ENCODE measurements at places on chromosomes 4 and X.

- no peak for DNase-seq
These were observed 8.7 kb downstream of the SMARCAD1 start for GRCh38 chr4:94216394-94216793.

DNA sequence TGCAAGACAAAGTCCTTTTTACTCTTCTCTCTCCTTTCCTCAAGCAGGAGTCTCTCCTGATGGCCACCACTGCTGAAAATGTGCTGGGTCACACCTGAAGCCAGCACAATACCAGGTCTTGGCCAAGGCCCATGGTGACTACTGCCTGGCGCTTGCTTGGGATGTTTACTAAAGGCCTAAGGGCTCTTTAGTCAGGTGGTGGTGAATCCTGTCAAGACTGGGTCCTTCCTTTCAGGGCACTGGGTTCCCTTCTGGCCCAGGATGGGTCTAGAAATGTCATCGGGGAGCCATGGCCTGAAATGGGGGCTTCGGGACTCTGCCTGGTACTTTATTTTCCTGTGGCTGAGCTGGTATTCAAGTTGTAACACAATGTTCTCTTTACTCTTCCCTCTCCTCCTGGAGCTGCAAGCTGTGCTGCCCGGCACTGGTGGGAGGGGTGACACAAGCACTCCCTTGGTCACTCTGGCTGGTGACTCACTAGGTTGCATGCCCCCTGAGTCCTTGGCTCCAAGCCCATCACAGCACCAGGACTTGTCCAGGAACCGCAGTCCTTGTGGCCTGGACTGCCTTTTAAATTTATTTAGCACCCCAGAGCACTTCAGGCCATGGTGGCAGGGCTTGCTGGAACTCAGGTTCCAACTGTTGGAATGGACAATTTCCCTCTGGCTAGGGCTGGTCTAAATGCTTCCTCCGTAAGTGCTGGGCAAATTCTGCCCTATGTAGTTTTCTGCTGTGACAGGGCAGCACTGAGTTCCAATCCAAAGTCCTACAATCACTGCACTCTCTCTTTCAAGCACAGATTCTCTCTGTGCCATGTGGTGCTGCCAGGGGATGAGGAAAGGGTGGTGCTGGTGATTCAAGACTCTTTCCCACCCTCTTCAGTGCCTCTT lies 11.3 kb downstream of the ARL13A start:
- no peak for DNase-seq

DNA sequence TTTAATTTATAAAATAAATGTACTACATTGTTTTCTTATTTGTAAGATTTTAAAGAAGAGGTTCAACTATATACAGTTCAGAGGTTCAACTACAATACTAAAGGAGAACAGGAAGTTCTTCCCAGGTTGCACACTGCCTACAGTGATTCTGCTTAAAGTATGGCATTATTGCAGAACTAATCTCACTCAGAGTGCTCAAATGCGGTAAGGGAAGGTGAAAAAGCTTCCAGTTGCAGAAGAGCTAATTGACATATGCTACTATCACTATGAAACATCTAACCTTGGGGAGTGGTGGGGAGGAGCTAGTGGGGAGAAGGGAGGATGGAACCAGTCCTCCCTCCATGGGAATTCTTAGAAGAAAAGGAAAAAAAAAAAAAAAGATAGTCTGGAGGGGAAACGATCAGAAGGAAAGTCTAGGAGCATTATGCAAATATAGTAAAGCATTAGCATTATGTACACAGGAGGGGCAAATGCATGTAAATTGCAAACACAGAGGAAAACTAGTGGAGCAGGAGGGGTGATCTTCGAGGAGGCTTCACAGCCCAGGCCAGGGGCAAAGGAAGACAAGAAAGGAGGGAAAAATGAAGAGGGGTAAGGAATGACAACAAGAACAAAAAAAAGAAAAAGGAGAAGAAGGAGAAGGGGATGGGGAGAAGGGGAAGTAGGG lies 32.0 kb upstream of the MMAA start:
- DNase-seq, result no peak

DNA sequence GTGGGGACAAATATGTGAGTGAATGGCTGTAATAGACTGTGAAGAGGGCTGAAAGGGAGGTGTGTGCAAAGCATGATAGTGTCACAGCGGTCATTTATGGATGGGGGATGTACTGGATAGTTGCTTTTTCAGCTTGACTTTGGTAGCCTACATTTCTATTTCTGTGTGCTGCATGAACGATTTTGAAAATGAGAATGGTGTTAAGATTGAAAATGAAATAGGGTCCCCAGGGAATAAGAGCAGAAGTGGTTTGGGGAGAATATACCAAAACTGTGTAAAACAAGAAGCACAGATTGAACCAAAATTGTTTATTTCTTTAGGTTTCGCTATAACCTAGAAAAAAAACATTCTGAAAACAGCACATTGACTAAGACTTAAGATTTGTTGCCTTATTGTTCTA lies 58.8 kb upstream of the CLNK start:
- DNase-seq, result no peak

DNA sequence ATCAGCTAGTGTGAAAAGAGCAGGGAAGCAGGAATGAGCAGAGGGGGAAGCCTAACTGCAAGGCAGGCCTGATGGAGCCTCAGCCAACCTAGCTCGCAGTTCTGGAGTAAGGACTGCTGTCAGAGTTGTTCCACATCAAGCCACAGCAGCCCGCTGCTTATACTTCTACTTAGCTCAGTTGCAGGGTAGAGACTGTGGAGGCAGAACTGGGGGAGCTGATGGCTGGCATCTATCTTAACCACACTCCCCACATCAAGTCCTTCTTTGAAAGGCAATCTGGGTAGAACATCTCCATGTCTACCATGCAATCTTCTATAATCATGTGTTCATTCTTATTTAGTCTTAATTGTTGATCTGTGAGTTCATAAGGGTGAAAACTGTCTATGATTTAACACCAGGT lies 46.1 kb downstream of the DDX60 start:
- DNase-seq, result no peak

DNA sequence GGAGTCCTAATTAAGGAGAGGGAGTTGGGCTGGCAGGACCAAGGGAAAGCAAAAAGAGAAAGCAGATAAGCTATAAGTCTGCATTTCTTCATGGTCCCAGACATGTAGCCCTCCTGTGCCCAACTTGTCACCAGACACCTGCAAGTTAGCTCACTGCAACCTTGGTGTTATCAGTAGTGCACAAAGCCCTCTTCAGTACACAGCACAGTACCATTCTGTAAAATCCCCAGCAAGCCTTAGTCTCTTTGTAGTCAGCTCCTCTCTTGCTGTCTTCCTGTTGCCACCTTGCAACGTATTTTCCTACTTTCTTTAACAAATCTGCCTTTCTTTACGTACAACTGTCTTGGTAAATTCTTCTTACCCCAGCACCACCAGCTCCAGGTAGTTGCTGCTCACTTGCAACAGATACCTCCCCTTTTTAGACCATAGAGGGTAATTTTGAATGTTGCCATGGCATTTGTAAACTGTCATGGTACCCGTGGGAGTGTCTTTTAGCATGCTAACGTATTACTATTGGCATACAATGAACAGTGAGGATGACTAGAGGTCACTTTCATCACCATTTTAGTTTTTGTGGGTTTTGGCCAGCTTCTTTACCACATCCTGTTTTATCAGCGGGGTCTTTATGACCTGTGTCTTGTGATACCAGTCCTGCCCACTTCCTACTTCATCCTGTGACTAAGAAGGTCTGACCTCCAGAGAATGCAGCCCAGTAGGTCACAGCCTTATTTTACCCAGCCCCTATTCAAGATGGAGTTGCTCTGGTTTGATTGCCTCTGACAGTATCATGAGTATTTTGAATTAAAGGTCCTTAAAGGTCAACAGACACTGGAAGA lies 28.3 kb upstream of the AP1S2 start:
- peak; percentile 43 for DNase-seq

DNA sequence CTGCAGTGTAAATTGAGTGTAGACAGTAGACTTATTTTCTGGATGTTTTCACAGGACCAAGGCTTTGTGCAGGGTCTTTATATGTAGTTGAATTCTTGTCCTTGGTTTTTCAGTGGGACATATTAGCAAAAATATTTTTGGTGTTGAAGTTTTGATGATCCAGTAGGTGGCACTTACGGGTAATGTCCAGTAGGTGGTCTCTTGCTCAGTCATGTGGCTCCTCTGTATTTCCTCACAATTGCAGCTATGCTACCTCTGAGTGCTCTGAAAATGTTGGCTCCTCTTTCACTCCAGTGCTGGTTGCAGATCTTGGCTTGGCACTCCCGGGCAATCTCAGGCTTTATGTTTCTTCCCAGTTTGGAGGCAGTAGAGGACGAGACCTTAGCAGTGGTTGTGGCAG lies 419.8 kb upstream of the AMOT start:
- no peak for DNase-seq

DNA sequence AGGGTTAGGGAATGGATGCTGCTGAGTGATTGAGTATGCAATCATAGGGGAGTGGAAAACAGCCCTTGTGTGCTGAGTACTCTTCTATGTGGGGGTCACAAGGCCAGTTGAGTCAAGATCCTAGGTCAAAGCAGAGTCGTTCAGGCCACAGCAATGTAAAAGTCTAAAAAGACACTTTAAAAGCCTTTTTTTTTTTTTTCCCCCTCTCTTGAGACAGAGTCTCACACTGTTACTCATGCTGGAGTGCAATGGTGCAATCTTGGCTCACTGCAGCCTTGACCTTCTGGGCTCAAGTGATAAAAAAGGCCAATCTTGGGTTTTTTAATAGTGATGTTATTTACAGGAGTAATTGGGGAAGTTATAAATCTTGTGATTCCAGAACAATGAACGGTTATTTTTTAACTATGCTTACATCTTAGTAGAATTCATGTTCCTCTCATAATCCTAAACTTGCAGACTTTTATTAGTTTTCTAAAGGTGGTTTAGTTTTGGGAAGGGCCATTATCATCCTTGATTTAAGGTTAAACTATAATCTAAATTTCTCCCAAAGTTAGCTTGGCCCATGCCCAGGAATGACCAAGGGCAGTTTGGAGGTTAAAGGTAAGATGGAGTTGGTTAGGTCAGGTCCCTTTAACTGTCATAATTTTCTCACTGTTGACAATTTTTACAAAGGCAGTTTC lies 82.2 kb upstream of the BMP2K start:
- no peak for DNase-seq

GRCh38 chr4:146134761-146135445 lies 40.6 kb upstream of the LSM6 start:
- no peak for DNase-seq

GRCh38 chr4:188021548-188022249 lies 26.1 kb downstream of the ZFP42 start:
- no peak for DNase-seq

DNA sequence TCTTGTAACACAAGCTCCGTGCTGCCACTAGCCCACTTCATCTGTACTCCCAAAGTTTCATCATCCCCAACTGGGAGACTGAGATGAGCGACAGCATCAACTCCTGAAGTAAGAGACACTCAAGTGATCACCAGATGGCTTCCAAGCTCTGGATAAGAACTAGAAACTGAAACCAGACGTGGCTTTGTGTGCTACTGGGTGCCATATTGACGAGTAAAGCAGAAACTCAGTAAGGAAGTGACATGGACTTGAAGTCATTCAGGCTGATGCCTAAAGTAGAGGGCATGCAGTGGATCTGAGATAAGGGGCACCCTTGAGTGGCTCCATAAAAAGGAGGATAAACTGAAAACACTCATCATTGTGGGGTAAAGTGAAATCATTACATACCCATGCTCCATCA lies 72.4 kb downstream of the PCYT1B start:
- DNase-seq, result no peak

- DNase-seq, result no peak
These were observed 15.5 kb downstream of the CLDN22 start for GRCh38 chr4:183304538-183304937.

DNA sequence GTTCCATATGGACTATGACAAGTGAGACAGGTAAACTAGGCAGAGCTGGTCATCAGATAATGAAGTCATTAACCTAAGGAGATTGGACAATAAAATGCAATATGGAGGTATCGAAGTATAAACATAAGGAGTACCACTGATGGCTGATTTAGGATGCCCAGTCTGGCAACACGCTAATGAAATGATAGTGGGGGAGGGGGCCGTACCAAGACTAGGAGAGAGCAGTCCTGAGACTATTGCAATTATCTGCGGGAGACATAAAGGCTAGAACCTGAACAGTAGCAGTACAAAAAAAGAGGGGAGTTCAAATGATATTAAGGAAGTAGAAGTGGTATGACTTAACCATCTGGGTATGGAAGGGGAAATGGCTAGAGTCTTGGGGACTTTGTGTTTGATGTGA lies 2.3 kb downstream of the F9 start:
- no peak for DNase-seq

DNA sequence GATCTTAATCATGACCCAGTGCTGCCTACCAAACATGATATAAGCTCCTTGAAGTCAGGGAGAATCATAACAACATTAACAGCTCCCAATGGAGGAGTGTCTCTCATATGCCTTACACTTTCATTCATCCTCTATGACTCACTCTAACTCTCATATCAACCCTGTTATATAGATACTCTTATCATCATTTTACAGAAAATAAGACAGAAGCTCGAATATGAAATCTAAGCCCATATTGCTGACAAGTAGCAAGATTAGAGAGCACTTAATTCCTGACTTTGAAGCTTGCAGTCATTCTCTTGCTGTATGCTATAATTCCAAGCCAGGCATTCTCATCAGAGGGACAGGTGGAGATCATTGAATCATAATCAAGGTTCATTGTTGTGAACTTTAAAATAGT lies 476.7 kb upstream of the ATOH1 start:
- DNase-seq, result no peak

DNA sequence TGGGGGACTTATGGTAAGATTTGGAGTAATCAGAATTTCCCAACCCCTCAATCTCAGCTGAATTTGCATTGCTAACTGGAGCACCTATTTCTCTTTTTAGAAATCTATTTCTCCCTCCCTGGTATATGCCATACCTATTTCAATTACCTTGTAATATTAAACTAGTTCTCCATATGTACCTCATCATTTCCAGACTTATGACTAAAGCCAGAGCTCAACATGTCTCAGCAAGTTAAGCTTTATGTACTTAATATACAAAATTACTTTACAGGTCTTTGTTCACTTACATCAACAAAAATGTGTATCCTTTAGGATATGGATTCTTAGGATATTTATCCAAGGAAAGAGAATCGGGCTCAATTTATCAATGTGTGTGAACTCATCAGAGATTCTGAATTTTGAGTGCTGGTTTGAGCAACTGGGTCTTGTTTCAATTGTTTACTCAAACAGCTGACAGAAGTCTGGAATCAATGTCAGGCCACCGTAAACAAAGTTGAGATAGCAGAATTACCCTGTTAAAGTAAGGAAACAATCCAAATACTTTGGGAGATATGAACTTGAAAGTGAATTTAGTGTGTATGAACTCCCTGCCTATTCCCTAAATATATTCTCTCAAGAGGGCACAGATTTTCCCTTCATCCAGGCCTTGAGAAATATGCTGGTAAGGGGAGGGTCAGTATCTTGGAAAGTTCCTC lies 199.6 kb downstream of the VEGFC start:
- DNase-seq, result no peak

DNA sequence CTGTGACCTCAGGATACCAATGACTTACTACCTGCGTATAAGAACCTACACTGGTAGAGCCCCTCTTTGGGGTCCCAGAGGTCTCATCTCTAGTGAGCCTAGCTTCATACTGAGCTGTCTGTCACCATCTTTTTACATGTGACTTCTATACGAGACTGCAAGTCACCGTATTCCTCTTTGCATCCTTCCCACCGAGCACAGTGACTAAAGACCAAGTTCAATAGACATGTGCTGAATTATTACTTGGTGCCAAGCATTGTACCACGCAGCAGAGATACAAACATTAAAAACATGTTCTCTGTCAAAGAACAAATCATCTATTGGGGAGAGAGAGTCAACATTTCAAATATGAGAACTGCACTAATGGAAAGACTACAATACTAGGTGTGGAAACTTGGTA lies 16.4 kb downstream of the ARAP2 start:
- no peak for DNase-seq

- no peak for DNase-seq
These were observed 102.9 kb downstream of the TSPAN7 start for GRCh38 chrX:38664285-38664684.
